ENCODE measurements at places on chromosomes 5 and 9. TPM values are rescaled to one million over a fixed set of nuclear protein-coding genes. Genes with fewer than 3 reads are reported as not detected.

ROPN1L gene
- 0.39 TPM for total RNA-seq

CHD1 gene
- 64.9 TPM for total RNA-seq

GRCh38 chr5:178286226-178287090 lies 53.9 kb upstream of the PHYKPL start:
- no peak overlapping the region for H3K4me3 ChIP-seq
- H3K27ac ChIP-seq, result no peak overlapping the region
- H3K27me3 ChIP-seq, result no peaks in the 10 kb centered on the region
- no peaks in the 10 kb centered on the region for H3K36me3 ChIP-seq
- no peak for DNase-seq

CATSPER3 gene
- 0.28 TPM for total RNA-seq

DNA sequence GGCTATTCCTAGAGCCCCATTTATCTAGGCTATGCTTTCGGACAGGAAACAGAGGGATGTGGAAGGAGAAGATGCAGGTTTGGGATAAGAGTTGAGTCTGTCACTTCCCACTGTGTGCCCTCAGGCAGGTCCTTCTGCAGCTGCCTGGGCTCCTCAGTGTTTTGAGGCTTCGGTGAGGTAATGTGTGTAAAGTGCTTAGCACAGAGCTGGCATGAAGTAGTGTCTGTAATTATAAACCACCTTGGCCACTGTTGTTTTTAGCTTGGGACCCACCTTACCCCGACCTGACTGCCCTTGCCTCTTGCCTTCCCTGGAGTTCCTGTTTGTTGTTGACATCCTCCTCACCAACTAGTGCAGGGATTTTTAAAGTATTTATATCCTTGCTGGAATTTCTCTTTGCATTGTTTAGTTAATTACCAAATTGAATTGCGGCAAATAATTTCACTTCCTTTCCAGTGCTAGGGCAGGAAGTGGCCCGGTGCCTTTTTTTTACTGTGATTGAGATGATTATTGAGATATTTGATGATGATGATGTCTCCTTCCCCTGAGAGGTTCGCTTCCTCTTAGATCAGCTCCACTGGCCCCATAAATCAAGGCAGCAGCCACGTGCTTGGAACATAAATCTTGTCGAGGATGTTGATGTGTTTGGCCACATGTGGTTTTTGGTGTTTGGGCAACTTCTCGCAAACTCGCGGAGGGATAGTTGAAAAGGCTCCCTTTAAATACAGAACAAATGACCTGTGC lies 38.3 kb upstream of the DAB2IP start:
- no peaks in the 10 kb centered on the region for H3K36me3 ChIP-seq
- H3K4me3 ChIP-seq, result no peak overlapping the region
- peaks cover 25% of the 10 kb centered on the region for H3K4me1 ChIP-seq
- no peak overlapping the region for H3K27ac ChIP-seq

DNA sequence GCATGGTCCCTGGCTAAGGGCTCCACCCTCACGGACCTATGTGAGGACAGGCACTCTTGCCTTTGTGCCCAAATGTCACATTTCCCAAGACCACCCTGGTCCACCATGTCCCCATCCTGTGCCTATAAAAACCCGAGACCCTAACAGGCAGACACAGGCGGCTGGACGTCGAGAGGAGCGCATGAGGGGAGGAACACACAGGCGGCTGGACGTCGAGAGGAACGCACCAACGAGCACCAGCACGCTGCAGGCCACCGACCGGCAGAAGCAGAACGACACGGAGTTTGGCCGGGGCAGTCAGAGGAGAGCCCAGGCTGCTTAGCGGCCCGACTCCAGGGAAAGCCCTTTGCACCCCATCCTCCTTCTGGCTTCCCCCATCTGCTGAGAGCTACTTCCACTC lies 119.9 kb downstream of the ADAMTS2 start:
- no peak overlapping the region for H3K27ac ChIP-seq
- no peak overlapping the region for H3K4me3 ChIP-seq
- DNase-seq, result no peak
- no peaks in the 10 kb centered on the region for H3K36me3 ChIP-seq
- H3K4me1 ChIP-seq, result no peaks in the 10 kb centered on the region

OCLN gene
- total RNA-seq, result 3.0 TPM

DNA sequence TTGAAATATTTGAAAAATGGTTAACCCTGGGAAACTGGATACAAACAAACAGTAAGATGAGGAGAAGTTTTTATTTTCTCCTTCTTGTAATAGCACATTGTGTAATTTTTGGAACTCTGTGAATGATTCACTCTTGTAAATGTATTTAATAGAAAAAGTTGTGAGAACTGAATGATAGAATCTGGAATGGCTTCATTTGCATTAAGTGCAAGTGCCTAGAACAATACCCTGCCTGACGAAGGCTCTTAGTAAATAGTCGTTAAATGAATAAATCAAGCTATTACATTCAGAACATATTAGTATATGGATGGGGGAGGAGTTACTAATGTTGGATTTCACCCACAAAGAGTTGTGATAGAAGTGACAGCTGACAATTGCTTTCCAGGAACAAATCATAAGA lies 442.5 kb downstream of the EFNA5 start:
- H3K4me1 ChIP-seq, result no peaks in the 10 kb centered on the region
- no peak overlapping the region for H3K4me3 ChIP-seq
- DNase-seq, result no peak
- H3K27me3 ChIP-seq, result no peaks in the 10 kb centered on the region

DNA sequence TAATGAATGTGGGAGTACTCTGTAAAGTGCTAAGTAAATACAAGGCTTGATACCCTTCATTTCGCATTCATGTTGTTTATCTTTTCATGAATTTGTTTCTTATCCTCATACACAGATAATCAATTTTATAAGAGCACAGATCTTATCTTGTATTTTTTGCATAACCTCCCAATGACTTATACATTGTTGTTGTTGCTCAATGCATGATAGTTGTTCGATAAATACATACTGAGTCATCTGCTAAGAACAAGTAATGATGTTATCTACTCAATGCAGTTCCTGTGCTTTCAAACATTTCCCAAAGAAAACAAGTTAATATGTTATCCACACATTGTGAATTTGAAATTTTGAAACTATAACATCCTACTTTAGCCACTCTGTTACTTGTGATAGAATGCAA lies 60.7 kb downstream of the TAF11L14 start:
- H3K36me3 ChIP-seq, result no peaks in the 10 kb centered on the region
- no peaks in the 10 kb centered on the region for H3K27me3 ChIP-seq
- H3K4me1 ChIP-seq, result no peaks in the 10 kb centered on the region
- no peak overlapping the region for H3K4me3 ChIP-seq
- H3K27ac ChIP-seq, result no peak overlapping the region
- no peak for DNase-seq

DNA sequence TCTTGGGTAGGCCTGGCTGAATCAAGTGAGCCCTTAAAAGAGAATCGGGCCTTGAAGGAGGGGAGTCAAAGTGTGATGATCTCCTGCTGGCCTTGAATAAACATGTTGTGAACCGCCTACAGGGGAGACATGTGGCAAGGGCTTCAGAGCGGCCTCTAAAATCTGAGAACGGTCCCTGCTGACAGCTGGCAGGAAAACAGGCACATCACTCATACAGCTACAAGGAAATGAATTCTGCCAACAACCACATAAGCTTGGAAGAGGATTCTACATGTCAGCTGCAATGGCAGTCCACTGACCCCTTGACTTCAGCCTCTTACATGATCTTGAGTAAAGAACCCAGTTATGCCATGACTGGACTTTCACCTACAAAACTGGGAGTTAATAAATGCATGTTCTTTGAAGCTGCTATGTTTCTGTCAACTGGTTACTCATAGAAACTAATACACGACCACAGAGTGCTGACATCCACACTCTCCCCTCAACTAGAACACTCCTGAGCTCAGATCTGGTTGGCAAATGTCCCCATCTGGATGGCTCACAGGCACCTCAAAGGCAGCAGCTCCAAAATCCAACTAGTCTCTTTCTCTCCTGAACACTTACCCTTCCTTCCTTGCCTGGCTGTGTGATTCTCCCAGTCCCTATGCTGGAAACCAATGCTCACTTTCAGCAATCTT lies 333.1 kb downstream of the ASTN2 start:
- H3K27ac ChIP-seq, result no peak overlapping the region
- no peak overlapping the region for H3K4me3 ChIP-seq
- no peaks in the 10 kb centered on the region for H3K27me3 ChIP-seq
- no peaks in the 10 kb centered on the region for H3K36me3 ChIP-seq

DNA sequence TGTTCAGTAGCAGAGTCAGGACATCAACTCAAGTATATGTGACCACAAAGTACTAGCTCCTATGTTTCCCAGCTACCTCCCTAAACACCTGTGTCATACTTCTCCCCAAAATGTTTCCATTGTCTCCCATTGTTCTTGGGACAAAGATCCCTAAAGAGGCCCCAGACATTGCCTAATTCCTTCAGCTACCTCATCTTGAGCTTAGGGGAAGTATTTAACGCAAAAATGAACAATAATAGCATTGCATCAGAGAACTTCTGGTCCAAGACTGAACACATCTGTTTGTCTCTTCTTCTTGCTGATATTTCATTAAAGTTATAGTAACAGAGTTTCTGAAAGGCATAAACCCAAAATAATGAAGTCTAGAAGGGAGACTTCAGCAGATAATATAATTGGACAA lies 430.8 kb downstream of the MTRR start:
- no peak overlapping the region for H3K4me3 ChIP-seq
- H3K36me3 ChIP-seq, result no peaks in the 10 kb centered on the region
- DNase-seq, result no peak
- H3K27me3 ChIP-seq, result no peaks in the 10 kb centered on the region

- H3K36me3 ChIP-seq, result peaks cover 21% of the 10 kb centered on the region
- H3K27ac ChIP-seq, result no peak overlapping the region
- H3K4me1 ChIP-seq, result peaks cover 16% of the 10 kb centered on the region
These were observed 4.5 kb downstream of the AK6 start for GRCh38 chr5:69364850-69365249.

- no peaks in the 10 kb centered on the region for H3K4me1 ChIP-seq
- no peak overlapping the region for H3K27ac ChIP-seq
- DNase-seq, result no peak
- no peaks in the 10 kb centered on the region for H3K36me3 ChIP-seq
- no peaks in the 10 kb centered on the region for H3K27me3 ChIP-seq
These were observed 47.7 kb downstream of the CAMK4 start for GRCh38 chr5:111271885-111272284.
